Activated CD8-positive, alpha-beta memory T cell treated with anti-CD3 and anti-CD28 coated beads, Interleukin-2, amount 50 U/mL, for 48 hours (primary cell): ENCODE measurements at places on chromosomes 5 and 9.
A peak's percentile ranks its signal among the peaks of the same experiment; 100 is the strongest.

GRCh38 chr5:108122702-108123101 is 259.2 kb downstream of the FBXL17 start:
- no peak for DNase-seq

GRCh38 chr5:90967443-90967842 is 408.8 kb downstream of the ADGRV1 start:
- DNase-seq: no peak

DNA sequence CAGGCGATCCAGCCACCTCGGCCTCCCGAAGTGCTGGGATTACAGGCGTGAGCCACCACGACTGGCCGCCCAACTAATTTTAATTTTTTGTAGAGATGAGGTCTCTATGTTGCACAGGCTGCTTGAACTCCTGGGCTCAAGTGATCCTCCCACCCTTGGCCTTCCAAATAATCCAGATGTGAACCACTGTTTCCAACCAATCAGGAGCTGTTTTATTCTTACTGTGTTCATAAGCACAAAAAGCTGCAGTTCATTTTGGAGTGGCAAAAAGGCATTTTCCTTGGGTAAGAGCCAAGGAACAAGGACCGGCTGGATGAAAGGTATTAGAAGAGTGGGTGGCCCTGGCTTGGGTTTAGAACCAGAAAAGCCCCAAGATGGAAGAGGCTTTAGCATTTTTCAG is 5.2 kb upstream of the SLC27A4 start:
- DNase-seq: no peak

DNA sequence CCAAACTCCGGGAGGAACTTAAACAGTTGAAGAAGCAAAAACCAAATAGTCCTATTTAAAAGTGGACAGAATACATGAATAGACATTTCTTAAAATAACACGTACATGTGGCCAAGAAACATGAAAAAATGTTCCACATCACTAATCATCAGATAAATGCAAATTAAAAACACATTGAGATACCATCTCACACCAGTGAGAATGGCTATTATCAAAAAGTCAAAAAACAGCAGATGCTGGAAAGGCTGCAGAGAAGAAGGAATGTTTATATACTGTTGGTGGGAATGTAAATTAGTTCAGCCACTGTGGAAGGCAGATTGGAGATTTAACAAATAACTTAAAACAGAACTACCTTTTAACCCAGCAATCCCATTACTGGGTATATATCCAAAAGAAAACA is 283.0 kb upstream of the IZUMO3 start:
- no peak for DNase-seq

- DNase-seq: no peak
Observed at GRCh38 chr9:87712801-87713277, 13.1 kb upstream of the CTSL start.

- DNase-seq: no peak
Observed at GRCh38 chr5:118578093-118578492, 410.3 kb downstream of the DTWD2 start.

DNA sequence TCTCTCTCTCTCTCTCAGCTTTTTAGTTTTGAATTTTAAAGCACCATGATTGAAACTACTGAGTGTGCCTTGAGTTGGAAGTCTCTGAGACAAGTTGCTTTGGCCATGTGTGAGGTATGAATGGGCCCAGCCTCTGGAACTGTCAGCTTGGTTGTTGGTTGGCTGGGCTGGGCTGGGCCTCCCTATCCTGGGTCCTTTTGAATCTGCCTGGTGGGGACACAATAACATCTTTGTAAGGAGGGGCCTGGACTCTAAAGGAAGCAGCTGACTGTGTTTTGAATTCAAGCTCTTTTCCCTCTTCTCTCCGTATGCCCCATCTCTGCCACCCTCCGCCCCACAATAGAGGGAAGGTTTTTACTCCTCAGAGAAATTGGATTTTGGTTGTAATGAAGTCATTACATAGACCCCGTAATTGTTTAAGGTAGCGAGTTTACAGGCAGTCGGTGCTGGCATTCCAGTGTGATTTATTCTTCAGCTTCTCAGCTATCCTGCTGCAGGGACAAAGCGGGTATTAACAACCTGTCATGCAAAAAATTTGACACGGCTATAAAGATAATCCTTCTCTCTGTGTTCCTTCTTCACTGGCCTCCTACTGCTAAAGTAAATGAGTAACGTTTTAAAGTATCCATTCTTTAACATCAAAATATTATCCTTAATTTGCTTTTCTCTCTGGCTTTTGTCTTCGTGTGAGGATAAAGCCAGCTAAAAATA is 105.4 kb downstream of the DAPK1 start:
- no peak for DNase-seq

GRCh38 chr5:72956324-72957140 is 691 bp downstream of the FCHO2 start:
- DNase-seq: peak; percentile 63

DNA sequence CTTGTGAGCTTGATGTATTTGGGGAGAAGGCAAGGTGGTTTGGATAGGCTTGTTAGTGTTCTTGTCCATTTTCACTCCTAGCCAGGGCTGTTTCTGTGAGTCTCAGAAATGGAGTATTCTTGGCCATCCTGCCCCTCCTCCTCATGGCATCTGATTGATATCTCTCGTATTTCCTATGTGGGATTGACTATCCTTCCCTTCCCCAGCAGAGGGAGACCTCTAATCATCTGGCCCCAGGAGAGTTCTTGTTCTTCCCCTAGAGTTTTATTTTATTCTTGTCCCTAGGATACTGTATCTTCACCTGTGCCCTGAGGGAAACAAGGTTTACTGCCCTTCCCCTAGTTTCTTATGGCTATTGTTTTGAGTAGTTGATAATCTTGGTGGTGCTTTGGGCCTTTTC is 114.4 kb downstream of the VPS13A start:
- no peak for DNase-seq

DNA sequence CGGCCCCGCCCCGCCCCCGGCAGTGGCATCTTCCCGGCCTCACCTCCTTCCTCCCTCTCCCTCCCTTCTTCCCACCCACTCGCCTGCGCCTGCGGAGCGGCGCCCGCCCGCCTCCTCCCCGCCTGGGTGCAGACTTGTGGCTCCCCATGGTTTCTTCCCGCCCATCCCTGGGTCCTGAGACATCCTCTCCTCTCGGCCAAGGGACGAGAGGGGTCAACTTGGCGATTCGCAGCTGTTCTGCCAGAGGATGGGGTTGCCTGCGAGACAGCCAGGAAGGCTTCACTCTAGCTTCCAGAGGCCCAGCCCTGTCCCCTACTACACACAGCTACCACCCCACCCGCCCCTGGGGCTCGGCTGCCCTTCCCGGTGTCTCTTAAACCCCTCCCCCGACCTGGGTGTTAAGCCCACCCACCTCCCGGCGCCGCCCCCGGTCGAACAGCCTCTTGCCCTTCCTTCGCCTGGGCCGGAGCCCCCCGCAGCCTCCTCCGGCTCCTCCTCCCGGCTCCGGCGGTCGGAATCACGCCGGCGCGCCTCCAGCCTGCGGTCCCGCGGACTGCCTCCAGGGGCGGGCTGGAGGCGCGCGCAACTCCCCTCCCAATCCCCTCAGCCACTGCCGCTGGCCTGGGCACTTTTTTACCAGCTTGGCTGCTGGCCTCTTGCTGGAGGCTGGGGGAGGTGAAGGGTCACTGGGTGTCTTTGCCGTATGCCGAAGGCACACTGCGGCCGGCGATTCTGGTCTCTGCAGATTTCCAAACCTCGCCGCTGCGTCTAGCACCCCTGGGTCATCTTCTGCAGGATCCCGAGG is 1.9 kb downstream of the JADE2 start:
- DNase-seq: peak; percentile 92

DNA sequence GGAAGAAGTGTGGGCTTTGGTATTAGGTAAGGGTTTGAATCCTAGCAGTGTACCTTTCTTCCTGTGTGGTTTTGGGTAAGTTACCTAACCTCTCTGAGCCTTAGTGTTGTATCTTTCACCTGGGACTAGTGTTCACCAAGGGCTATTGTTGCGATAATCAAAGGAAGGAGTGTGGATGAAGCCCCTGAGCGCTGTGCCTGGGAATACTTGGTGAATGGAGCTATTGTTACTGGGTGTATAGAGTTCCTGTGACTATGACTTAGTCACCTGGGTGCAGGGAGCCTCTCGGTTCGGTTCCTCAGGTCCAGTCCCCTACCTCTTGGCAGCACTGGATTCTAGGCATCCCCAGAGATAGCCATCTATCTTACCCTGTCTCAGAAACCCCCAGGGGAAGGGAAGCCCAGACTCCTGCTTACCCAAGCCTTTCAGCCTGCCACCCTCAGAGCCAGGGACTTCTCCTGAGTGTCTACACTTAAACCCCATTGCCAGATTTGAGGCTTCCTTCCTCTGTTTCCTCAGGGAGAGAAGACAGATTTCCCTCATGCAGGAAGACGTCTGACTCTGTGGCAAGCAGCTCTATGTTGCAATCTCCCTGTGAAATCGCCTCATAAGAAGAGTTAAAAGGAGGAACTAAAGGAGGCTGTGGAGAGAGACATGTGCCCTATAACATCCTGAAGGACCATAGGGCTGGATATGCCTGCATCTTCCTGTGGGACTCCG is 181.0 kb upstream of the PITX1 start:
- peak; percentile 39 for DNase-seq

- DNase-seq: peak; percentile 58
Observed at GRCh38 chr5:66840511-66841013, 244.4 kb downstream of the MAST4 start.

GRCh38 chr5:152400846-152401245 is 4.2 kb downstream of the NMUR2 start:
- DNase-seq: no peak

- DNase-seq: no peak
Observed at GRCh38 chr9:35972093-35972492, 14.1 kb upstream of the OR2S2 start.
